Nucleus accumbens (tissue), 56 donors: ENCODE measurements at places on chromosomes 13 and 19.
A peak's percentile ranks its signal among the peaks of the same experiment; 100 is the strongest.

DNA sequence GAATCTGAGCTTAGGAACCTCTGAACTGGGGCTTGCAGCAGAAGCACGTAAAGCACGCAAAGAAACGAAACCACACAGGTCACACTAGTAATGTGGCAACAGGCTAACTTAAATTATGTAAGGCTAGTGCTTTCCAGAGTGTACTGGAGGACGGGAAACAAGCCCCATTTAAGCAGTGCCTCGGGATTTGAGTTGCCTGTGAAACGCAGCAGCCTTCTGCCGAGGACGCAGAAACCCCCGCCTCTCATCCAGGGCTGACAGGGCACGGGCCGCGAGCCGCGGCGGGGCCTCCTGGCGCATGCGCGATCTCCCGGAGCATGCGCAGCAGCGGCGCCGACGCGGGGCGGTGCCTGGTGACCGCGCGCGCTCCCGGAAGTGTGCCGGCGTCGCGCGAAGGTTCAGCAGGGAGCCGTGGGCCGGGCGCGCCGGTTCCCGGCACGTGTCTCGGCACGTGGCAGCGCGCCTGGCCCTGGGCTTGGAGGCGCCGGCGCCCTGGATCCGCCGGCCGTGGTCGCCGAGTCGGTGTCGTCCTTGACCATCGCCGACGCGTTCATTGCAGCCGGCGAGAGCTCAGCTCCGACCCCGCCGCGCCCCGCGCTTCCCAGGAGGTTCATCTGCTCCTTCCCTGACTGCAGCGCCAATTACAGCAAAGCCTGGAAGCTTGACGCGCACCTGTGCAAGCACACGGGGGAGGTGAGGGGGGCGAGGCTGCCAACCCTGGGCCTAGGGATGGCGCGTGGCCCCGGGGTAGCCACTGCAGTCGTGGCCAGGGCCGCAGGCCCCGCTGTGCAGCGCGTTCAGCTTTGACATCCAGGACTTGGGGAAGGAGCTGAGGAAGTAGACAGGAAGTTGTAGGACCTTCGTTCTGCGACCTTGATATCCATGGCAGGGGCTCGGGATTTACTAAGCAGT, at the start of gene GTF3A:
Gene GTF3A, plus strand, starts transcription at position 374 of the 912 bp plus-strand sequence.
- DNase-seq: peak; percentile 55

DNA sequence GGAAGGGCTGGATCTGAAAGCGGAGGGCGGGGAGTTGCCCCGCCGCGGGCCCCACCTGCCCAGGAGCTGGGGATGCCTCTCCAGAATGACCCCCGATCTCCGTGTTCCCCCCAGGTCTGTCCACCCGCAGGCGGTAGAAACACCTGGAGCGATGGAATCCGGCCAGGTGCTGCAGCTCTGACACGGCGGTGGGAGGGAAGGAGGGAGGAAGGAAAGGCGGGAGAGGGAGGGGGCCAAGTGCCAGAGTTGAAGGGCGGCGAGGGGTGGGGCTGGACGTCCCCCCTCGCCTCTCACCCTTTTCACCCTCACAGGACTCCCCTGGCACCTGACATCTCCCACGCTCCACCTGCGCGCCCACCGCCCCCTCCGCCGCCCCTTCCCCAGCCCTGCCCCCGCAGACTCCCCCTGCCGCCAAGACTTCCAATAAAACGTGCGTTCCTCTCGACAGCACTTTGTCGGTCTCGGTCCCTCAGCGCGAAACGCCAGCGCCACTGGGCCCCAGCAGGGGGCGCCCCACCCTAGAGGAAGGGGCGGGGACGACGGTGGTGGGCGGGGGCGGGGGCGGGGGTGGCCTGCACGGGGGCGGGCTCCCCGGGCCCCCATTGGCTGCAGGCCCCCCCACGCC, 337 bp upstream of the FXYD7 start:
- DNase-seq: no peak

- DNase-seq: no peak
Observed at GRCh38 chr13:79780240-79780639, 299.3 kb downstream of the NDFIP2 start.

DNA sequence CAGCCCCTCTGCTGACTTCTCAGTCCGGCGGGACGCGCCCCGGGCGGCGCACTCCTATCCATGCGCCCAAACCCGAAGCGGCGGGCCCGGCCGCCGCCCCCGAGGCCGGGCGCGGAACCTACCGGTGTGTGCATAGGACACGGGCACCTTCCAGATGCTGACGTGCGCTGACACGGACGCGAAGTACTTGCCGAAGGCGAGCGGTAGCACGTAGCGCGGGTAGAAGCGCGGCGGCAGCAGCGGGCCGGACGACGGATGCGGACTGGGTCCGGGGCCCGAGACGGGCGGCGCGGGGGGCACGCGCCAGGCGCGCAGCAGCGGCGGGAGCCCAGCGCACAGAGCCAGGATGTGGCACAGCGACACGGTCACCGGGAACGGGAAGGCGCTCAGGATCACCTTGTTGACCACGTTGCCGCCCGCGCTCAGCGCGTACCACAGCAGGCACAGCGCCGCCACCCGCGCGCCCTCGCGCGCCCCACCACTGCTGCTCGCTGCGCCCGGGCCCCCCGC, 338 bp downstream of the SLC35E1 start:
- DNase-seq: peak; percentile 51

DNA sequence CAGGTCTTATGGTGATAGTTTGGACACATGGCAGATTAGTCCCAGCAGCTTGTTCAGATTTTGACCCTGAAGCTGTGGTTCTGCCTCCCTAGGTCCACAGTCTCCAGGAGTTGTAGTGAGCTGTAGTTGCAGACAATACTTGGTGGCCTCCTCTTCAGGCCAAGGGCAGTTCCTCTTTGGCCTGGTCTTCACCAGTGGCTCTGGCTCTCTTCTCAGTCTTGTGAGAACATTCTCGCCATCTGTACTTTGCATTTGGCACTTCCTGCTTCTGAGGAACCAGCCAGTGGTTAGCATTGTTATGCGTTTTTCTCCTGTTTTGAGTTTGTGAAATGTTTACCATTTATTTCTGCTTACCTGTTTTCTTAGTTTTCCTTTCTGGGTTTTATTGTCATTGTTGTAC, 40.7 kb downstream of the PCCA start:
- no peak for DNase-seq

DNA sequence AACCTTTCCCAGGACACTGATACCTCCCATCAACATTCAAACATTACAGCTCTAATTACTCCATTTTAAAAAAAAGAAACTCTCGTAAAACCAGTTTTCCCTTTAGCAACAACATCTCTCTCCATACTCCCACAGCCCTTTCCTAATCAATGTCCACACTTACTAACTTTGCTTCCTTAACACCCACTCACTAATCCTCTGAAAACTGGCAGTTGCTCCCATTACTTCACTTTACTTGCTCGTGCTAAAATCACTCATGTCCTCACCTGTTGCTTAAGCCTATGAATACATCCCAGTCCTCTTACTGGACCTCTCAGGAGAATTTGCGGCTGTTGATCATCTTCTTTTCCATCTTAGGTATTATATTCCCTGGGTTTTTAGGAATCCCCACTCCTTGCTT, 44.8 kb downstream of the RBM26 start:
- no peak for DNase-seq

DNA sequence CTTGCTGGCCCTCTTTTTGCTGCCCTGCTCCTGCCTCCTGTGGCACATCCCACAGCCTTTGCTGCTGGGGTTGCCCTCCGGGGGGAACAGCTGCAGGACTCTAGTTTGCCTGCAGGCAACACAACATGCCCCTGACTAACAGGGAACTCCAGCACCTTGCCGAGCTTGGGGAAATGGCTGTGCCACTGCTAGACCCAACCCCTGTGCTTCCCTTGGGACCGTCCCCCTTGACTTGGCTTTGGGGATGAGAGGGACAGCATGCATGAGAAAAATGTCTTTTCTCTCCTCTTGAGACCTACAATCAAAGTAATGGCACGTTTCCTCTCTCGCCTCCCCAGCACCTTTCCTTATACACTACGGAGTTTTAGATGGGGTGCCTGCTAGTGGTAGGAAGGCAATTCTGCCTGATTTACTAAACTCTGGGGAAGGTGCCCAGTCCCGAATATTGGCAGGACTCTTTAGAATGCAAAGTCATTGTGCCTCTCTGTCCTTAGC, 12.4 kb upstream of the VWA8 start:
- DNase-seq: peak; percentile 5

DNA sequence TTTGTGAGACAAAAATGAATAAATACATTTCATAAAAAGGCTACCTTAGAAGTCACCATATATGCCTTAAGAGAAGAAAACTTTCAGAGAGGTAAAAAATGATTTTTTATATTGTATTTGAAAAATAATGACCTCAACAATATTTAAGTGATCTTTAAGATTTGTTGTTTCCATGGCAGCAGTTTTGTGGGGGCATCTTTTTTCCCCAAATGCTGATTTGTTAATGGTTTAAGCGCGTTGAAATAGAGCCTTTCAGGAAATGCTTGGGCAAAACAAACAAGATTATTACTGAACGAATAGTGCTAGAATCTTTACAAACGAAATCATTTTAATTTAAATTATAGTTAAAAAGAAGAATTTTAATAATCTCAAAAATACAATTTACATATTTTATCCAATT, 103.1 kb upstream of the MYO16 start:
- no peak for DNase-seq

- no peak for DNase-seq
Observed at GRCh38 chr19:1744822-1745563, 8.3 kb upstream of the ONECUT3 start.

- no peak for DNase-seq
Observed at GRCh38 chr19:5588906-5589676, 21.3 kb upstream of the TINCR start.

GRCh38 chr19:46659151-46660007, 1.6 kb downstream of the DACT3 start:
- peak; percentile 67 for DNase-seq

DNA sequence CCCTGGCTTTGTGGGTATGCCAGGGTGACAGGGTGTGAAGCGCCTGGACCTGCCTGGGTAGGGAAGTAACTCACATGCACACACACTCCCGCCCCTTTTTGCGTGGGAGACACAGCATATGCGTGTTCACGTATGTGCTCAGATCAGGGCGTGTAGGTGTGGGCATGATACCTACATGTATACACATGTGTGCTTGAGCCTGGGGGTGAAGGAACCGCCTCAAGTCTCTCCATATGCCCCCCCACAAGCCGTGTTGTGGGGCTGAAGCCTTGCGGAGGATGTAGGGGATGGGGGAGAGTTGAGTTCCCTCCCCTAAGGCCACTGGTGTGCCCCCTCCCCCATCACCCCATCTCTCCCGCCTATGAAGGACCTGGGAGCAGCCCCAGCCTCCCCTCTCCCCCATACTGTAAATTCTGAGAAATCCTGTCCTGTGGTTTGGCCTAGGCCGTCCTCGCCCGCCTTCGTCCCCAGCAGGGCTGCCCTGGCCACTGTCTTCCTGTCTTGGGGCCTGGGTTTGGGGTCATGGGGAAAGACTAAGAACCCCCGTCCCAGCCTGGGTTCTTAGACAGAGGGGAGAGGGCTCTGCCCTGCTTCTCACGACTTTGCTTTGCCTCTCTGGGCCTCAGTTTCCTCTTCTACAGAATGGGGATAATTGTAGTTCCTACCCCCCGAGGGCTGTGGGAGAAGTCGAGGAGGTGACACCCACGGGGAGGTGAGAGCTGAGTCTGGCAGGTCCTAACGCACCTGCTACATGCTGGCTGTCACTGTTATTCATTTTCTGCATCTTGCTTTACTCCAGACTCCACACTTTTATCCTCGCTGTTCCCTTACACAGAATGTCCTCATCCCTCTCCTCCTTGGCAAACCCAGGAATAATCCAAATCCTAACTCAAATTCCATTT, 14.3 kb downstream of the ACTL9 start:
- DNase-seq: no peak

- no peak for DNase-seq
Observed at GRCh38 chr13:65909501-65909900, 1320.6 kb downstream of the PCDH9 start.

DNA sequence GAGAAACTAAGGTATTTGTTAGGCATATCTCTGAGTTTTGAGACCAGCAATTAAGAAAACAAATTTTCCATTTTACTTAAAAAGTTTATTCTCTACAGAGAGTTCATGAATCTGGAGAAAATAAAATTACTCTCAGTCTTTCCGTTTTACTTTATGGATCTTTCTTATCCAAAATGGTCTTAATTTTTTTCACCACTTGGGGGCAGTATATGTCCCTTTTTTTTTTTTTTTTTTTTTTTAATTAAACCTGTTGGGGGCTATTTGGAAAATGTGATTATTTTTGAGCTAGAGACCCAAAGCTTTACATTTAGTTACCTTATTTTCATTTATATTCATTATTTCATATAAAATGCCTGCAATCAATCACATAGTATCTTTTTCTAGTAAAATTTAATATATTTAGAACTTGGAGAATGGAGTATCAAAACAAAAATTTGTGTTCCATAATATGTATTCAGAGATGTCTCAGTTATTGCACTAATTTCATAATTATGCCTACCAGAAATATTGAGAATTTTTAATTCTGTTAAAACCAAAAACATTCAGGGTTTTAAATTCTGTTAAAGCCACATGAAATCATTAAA, 27.1 kb downstream of the PIBF1 start:
- DNase-seq: no peak

- no peak for DNase-seq
Observed at GRCh38 chr13:39410096-39410901, 192.7 kb downstream of the LHFPL6 start.

GRCh38 chr19:2302319-2303210, 5.4 kb downstream of the LINGO3 start:
- no peak for DNase-seq

GRCh38 chr13:30731361-30732045, 3.8 kb upstream of the ALOX5AP start:
- no peak for DNase-seq

- DNase-seq: no peak
Observed at GRCh38 chr19:2317756-2318155, 9.8 kb upstream of the LINGO3 start.

- DNase-seq: no peak
Observed at GRCh38 chr19:329876-330275, 14.7 kb downstream of the MIER2 start.

DNA sequence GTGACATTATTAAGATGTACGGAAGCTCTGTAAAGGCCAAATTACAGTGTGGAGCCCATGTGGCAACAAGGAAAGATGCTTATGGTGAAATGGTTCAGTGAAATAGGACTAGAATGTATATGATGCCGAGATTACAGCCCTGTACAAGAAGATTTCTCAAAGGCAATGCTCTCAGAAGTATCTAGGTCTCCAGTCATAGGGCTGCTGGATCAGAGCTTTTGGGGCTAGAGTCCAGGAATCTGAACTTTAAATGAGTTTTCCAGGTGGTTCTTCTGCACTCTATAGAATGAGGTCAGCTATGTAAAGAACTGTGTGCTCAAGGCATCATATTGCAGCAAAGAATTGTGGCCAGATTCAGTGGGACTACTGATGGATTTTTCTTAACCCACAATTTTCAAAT, 75.4 kb upstream of the STK24 start:
- no peak for DNase-seq

DNA sequence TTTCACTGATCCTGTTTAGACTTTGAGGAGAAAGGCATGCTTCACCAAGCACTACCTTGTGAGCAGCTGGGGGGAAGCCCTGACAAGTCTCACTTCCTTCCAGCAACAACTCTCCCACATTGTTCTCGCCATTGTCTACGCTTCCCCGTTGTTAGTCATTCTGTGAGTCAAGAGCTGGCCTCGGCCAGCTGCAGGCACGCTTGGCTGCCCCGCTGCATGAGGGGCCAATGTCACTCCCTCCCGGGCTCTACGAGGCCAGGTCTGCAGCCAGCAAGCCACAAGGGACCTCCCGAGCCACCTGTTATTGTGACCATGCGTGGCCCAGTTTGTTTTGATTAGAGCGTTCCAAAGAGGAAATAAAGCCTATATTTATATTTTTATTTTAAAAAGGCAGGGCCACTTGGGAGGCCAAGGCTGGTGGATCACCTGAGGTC, 220.9 kb downstream of the FOXO1 start:
- no peak for DNase-seq

GRCh38 chr13:95573221-95573620, 20.7 kb downstream of the CLDN10 start:
- DNase-seq: no peak

- no peak for DNase-seq
Observed at GRCh38 chr19:15419413-15420025, 731 bp upstream of the AKAP8L start.
